ENCODE measurements at places on chromosomes 16 and 17.

DNA sequence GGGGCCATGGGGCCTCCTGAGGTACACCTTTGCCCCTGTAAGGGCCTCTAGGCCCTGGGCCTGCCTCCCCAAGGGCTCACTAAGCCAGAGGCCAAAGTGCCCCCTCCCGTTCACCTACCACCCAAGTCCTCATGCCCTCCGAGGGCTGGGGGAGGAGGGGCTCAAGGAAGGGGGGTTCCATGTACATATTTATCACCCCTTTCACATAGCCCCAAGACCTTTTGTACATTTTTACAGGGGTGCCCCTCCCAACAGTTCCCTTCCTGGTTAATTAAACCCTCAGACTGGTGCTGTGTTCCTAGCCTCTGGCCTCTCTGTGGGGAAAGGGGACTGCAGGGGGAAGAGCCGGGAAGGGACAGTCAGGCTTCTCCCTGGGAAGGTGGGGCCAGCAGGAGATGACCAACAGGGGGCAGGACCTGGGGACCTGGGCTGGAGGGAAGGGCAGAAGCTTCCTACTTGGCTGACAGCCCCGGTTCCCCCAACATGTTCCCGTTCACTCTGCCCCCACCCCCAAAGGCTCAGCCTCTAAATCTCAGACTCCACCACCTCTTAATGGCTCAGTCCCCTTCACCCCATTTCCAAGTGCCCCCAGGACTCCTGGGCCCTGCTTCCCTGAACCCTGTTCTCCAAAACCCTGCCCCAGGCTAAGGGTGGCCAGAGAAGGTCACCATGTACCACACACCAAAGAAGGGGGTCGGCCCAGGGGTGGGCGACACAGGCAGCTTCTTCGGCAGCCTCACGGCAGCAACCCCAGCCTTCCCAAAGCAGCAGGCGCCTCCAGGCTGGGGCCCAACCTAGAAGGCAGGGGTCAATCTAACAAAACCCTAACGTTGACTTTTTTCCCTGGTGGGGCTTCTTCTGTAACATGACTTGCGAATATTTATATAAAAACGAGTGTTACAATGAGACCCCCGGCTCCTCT lies 11.9 kb downstream of the FBRS start:
- DNase-seq: no peak

DNA sequence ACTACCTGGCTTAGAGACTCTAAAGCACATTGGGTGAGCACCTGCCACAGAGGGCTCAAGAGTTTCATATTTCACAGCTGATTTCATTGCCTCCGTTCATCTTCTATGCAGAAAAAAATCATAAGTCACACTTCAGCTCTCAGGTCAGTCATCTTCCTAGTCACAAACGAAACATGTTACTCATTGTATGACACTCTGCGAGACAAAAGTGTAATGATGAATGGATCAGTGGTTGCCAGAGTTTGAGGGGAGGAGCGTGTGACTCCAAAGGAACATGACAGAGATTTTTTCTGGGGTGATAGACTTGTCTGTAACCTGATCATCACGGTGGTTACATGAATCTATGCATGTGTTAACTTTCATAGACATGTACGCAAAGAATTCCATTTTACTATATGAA lies 195.2 kb upstream of the CNTNAP4 start:
- DNase-seq: peak; percentile 42

DNA sequence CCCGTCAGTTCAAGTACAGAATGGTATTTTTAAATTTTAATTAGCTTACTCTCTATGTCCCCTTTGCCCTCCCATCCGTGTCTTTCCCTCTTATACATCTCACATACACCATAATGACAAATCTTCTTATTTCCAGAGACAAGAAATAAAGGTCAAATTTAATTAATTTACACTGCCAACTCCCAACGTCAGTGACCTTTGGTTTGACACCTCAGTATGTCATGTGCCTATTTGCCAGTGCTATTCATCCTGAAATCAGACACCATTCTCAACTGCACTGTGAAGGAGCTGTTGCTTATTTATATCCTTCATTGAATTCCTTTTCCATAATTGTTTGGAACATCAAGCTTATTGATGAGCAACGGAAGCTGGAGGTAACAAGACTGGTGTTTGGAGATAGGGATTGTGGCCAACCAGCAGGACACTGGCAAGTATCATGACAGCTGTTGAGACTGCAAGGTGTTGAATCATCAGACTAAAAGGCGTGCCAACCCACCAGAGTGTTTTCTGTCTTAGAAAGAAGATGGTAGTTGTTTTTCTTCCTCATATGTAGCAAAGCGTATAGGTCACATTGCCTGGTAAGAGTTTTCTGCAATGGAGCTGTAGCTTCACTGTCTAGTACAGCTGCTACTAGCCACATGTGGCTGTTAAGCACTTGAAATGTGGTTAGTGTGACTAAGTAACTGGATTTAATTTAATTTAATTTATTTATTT lies 12.5 kb downstream of the CALCOCO2 start:
- no peak for DNase-seq

- no peak for DNase-seq
Observed at GRCh38 chr16:6125483-6126259, 1028.1 kb upstream of the EEF2KMT start.

DNA sequence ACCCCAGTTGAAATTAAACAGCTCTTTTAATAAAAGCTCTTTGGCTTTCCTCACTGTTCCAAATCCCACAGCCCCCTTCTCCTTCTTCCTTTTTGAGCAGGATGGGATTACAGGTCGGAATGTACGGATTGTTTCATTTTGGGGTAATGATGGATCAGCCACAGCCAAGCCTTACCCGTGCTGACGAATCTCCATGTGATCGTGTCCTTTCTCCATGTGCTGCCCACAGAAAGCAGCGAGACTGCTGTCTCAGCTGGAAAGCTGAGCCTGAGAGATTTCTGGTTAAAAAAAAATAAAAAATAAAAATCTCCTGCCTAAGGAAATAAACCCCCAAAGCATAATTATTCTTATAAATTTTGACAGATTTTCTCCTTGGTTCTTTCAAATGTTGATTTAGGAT lies 276.6 kb downstream of the CPPED1 start:
- DNase-seq: no peak

DNA sequence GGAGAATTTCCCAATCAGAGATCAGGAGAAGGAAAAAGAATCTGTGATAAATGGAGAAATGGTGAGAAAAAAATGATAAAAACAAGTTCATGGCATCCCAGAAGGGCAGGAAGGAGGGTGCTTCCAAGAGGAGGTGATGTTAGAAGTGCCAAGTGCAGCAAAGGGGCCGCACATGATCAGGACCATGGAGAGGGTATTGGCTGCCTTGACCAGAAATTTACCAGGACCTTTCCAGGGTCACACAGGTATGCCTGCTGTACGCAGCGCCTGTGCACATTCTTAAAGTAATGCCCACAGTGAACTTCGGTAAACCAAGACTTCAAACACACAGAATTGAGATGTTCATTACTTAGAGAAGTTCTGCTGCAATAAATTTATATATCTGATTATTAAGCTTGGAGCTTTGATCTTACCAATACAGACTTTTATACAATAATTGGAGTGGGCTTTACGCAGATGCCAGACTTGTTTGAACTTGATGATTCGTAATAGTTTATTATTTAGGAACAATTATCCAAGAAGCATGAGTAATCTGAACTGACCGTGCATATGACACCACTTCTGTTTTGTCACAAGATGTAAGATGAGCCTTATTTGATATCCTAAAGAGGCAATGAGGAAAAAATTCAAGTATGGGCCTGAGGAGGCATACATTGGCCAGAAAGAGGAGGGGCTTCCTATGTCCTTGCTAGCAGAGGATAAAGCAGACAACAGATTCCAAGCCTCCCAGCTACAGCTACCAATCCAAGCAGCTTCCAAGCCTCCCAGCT lies 2.2 kb upstream of the KRT33A start:
- DNase-seq: no peak

DNA sequence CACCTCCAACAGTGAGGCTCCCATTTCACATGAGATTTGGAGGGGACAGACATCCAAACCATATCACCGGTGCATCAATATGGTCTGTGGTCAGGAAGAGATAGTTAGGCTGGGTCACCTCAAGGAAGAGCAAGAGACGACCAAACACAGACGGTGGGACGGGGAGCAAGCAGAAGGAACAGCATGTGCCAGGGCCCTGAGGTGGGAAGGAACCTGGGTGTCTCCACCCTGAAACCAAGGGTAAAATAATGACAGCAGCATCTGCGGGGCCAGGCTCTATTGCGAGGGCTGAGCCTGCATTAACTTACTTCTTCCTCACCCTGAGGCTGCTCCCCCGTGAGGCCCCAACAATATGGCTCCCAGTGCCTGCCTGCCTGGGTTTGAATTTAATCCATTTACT lies 8.9 kb upstream of the PRSS21 start:
- no peak for DNase-seq

DNA sequence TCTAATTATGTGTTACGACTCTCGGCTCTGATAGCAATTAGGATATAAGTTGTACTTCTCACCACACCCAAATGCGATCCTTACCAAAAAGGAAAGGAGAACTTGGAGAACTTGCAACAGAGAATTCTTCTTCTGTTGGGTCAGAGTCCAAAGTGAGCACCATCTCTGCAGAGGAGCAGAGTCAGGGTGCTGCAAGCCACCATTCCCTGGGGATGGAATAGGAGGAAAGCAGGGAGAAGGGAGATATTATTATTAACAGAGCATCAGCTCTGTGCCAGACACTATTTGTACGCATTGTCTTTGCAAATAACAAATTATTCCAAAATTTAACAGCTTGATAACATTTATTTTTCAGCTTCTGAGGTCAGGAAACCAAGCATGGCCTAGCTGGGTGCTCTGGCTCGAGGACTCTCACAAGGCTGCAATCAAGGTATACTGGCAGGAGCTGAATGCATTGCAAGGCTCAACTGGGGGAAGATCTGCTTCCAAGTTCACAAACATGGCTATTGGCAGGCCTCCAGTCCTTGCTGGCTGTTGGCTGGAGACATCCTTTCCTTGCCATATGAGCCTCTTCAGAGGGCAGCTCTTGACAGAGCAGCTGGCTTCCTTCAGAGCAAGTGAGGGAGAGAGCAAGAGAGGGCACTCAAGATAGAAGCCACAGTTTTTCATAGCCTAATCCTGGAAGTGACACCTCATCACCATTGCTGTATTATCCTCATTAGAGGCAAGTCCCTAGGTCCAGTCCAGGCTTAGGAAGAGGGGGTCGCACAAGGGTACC lies 296.2 kb upstream of the CDH5 start:
- peak; percentile 98 for DNase-seq

GRCh38 chr16:9820476-9821246 lies 361.6 kb downstream of the GRIN2A start:
- no peak for DNase-seq

DNA sequence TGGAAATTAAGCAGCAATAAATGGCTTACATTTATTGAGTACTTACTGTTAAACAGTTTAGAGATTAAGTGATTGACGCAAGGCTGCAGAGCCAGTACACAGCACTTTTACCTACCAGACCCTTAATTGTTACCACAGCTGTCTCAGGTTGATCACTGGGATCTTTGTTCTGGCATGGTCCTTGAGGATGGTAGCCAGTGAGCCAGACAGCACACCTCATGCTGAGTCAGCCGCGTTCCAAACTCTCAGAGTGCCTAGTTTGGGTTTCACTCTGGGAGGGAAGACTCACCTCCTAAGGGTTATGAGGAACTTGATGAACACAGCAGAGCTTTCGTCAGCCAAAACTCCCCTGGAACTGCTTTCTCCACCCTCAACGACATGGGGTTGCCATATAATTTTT lies 20.4 kb downstream of the CDH3 start:
- no peak for DNase-seq
